Caki2 (cell line): ENCODE measurements at places on chromosomes 7 and 10. TPM values are rescaled to one million over a fixed set of nuclear protein-coding genes. Genes with fewer than 3 reads are reported as not detected.

Gene FAM237B
- not detected in 2 replicates for total RNA-seq

- no peak for DNase-seq
Observed at GRCh38 chr7:151012031-151012692, 12.1 kb downstream of the ATG9B start.

GRCh38 chr7:69967689-69968450, 369.6 kb downstream of the AUTS2 start:
- DNase-seq, result no peak

DNA sequence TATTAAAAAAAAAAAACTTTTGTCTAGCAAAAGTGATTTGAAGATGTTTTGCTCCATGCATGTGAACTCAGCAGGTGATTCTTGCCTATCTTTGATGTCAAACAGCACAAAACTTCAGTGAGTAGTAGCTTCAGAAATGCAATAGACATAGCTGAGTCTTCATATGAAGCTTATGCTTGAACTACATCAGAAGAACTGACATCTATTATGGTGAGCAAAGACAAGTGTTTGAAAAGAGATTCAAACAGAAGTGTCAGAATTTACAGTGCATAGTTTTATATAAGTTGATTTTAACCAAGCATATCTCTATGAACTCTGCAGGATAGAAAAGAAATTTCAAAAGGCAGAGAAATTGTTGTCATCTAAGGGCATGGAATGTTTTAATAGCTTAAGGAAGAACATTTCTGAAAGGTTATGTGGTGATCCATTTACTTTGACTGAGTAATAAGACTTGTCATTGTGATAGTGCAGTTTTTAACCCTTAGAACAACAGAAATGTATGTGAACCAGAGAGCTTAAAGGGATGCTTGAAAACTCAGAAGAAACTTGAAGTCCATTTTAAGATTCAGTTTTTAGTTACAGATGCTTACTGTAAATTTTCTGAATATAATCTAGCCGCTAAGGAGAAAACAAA, 351.4 kb downstream of the MDFIC start:
- DNase-seq, result no peak

DNA sequence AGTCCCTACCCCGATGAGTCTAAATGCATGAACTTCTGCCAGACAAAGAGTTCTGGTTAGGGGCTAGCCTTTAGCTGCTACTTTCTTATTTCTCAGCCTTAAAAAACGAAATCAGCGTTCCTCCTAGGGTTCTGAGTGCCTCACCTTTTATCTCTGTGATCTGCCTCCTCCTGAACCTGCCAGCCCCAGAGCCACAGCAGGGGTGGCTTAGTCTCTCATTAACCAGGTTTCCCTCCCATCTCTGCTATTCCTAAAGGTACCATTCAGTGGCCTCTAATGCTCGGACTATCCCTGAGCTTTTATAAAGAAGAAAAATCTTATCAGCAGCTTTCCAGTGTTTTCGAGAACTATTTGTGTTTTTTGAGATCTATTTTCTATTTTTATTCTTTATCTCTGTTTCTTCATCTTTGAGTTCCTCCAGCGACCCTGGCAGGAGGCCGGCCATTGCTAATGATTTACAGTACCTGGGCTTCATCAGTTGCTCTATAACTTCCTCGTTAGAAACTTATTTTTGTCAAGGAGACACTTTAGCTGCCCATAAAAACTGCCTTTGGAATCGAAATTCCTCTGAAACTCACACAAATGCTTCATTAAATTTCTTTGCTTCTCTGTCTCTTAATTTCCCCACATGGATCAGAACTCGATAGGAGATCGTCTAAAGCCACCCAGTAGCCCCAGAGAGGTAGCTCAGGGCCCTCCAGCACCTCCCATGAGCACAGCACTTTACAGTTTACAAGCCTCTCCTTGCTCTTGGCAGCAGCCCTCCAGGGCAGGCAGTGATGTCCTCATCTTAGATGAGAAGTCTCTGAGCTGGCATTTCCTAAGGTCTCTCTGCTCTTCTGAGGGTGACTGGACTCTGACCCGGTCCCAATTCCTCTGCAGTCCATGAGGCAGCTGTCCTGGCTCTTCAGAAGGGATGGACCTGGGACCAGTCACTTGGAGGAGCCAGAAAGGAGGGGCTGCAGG, 149.1 kb downstream of the EBF3 start:
- no peak for DNase-seq
